Foreskin keratinocyte (primary cell): ENCODE measurements at places on chromosomes 5 and 9.
A peak's percentile ranks its signal among the peaks of the same experiment; 100 is the strongest.

DNA sequence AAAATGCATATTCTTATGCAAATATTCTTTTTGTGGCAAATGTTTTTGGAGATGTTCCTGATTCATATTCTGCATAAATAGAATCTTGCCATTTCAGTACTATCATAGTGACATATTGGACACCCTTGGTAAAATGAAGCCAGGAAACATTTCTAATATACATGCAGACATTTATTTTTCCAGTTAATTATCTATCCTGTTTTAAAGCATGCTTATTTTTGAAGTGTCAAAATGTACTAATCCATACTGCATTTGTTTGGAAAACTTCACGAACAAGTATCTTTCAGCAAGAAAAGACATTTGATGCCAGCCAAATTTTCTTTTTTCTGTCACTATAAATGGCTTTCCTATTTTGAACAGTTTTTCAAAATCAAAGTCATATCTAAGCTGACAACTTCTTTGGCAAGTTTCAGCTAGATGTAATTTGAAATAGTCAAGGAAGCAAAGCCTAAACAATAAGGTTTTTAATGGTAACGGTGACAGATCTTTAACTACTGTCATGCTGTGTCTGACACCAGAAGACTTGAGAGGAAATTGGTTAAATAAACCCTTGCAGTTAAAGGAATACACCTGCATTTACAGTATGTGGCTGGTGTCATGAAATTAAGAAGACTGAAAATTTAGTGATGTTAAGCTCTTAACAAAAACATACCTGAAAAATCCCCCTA lies 284.3 kb downstream of the TLE1 start:
- DNase-seq, result no peak

DNA sequence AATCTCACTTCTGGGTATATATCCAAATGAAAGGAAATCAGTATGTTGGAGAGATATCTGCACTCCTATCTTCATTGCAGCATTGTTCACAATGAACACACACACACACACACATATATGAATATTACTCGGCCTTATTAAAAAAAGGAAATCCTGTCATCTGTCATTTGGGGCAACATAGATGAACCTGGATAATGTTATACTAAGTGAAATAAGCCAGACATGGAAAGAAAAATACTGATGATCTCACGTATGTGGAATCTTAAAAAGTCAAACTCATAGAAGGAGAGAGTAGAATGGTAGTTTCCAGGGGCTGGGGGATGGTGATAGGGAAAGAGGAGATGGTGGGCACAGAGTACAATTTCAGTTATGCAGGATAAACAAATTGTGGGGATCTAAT lies 100.3 kb downstream of the EMB start:
- no peak for DNase-seq

GRCh38 chr5:102796009-102796408 lies 40.9 kb downstream of the PAM start:
- no peak for DNase-seq

DNA sequence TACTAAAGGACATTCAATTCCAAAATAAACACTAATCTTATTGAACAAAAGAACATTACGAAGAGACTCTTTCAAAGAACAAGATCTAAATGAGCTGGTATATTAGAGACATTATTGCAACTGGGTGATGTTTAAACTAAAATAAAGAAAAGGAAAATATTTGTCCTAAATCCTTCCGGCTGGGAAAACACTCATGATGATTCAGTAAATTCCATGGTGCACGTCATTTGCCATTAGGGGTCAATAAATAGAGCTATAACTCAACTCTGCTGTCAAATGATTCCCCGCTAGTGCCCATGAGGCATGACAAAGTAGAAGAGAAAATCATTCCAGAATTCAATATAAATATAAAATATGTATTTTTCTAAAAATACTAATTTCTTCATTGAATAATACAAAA lies 565.5 kb upstream of the TUSC1 start:
- DNase-seq, result no peak

- DNase-seq, result no peak
Measured at GRCh38 chr5:149380466-149381121, 1.5 kb upstream of the IL17B start.

DNA sequence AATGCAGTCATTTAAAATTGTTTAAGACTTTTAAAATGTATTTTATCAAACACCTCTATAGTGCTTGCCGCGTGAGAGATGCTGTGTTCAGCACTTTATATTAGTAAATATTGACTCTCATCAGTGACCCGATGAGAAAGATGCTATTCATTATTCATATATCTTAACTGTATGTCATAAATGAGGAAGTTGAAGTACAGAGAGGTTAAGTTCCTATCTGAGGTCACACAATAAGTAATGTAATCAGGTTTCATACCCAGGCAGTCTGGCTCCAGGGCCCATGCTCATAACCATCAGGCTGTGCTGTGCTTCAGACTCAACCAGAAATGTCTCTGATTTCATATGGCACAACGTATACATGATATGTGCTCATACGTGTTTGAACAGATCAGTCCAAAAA lies 119.0 kb downstream of the SV2C start:
- no peak for DNase-seq

DNA sequence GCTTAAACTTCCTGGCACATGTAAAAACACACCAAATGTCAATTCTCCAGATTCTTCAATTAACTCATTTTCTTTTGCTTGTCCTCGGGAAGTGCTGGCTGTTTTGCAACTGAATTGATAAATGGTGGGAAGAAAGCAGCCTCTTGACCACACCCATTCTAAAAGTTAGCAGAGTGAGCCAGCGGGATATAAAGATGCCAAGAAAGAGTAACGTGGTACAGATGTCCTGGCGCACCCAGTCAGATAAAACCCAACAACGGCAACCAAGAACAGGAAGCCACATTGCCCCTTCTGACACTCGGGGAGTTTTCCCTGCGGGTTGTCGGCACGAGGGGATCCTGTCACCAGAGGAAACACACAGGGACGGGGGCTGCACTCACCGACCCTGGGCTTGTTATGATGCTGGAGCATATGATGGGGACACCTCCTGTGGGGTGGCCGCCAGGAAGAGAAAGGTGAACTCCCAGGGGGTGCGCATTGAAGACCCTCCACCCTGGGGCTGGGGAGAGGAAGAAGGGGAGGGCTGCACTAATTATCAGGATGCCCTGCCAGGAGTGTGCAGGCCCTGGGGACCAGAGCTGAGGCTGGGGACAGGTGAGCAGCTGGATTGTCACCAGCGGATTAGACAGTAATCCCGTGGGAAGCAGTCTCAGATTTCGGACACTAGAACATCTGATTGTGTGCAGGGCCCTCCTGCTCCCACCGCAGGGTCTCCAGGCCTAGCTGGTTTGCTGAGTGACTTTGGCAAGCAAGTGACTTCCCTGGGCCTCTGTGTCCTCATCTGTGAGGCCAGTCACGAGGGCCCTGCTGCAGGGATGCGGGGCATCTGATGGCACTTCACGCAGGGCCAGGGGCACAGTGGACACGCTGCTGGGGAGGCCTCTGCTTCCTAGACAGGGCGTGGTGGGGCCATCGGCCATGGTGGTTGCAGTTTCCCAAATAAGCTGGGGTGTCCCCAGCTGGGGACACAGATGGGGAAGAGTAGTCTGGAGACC lies 59.2 kb downstream of the CRB2 start:
- no peak for DNase-seq

- DNase-seq, result peak; percentile 86
Measured at GRCh38 chr5:15008476-15008875, 136.9 kb upstream of the ANKH start.

- DNase-seq, result no peak
Measured at GRCh38 chr9:71734950-71735349, 33.4 kb downstream of the CEMIP2 start.

DNA sequence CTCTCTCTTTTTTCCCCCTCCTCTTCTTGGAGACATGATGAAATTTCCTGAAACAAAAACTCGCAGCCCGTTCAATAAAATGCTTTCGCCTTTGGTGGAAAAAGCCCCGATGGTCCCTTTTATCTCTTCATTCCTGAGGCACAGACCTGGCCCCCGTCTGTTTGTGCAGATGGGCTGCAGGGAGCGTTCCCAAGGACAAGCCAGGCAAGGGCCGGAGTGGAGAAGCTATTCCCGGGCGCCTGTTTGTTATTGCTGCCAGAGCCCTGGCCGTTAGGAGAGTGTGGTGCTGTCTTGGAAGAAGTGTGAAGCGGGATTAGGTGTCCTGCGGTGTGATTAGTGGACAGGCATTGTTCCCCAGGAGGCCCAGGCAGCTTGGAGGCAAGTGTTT lies 71.9 kb downstream of the SMIM23 start:
- DNase-seq, result no peak

DNA sequence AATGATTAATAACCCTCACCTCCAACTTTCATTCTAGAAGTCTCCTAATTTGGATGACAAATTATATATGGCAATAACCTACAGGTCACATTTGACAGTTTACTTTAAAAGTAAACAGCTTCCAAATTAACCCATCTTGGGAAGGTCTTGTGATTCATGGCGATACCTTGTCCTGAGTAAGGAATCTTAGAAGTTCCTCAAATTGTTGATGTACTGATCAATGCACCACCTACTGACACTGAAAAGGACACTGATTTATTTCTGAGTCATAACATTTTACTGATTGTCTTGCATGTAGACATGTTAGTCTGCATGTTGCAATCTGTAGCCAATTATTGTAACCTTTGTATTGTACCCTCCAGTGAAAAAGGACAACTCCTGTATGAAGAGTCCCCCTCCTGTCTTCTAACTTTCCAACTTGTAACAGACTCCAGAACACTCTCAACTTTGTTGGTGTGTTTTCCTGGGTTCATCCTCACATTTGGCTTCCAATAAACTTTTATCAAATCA lies 16.0 kb upstream of the SLC22A5 start:
- no peak for DNase-seq

DNA sequence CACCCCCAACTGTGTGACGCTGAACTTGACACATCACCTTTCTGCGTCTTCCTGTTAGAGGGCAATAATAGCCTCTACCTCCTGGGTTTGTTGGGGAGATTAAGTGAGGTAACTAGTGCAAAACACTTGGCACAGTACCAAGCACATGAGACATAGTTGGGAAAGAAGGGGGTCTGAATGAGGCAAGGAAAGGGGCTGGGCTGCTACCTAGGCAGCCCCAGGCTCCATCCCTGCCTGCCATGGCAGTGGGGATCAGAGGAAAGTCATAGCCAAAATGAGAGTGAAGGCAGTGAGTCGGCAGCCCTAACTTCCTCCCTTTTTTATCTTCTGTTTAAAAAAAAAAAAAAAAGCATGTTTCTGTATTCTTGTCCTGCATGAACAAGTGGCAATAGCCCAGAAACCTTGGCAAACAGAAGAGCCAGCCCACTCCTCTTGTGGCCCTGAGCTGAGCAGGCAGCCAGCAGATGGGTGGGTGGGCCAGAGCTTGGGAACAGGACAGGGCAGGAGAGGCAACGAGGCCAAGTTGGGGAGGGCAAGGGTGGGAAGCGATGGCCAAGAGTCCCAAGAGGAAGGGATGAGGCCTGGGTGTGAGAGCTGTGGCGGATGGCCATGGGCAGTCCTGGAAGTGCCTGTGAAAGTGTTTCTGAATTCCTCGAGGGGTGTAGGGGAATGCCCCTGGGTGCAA lies 11.4 kb downstream of the CAMK2A start:
- no peak for DNase-seq

- no peak for DNase-seq
Measured at GRCh38 chr5:1414311-1415058, 30.8 kb downstream of the SLC6A3 start.

DNA sequence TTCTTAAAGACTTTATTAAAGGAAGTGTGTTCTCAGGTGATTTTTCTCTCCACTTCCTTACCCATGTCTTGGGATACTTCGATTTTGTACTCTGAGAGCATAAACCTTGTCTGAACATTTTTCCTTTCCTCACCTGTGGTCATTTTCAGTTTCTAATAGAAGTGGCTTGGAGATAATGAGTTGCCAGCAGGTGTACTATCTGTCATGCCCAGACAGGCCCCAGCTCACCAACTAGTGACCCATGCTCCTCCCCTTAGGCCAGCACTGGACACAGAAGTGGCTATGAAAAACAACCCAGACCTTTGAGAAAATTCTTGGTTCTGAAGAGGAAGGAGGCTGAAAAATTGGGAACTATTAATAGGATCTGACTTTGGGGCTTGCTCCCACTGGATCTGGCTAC lies 49.2 kb upstream of the SMIM32 start:
- DNase-seq, result no peak

- no peak for DNase-seq
Measured at GRCh38 chr9:136170006-136170901, 34.7 kb downstream of the LHX3 start.

DNA sequence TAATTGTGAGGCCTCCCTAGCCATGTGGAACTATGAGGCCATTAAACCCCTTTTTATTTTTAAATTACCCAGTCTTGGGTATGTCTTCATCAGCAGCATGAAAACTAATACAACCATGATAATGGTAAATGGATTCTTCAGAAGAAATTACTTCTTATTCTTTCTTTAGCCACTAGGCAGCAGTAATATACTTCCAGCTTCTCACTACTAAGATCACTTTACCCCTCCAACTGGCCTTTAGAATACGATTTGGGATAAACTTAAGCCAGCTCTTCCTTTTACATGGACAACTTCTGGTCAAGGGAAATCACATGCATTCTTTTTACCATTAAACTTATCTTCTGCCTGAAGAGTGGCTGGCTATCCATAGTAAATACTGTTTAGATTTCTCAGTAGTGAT lies 355.4 kb downstream of the MAN2A1 start:
- no peak for DNase-seq

GRCh38 chr5:56908942-56909293 lies 478 bp upstream of the SETD9 start:
- DNase-seq, result no peak

DNA sequence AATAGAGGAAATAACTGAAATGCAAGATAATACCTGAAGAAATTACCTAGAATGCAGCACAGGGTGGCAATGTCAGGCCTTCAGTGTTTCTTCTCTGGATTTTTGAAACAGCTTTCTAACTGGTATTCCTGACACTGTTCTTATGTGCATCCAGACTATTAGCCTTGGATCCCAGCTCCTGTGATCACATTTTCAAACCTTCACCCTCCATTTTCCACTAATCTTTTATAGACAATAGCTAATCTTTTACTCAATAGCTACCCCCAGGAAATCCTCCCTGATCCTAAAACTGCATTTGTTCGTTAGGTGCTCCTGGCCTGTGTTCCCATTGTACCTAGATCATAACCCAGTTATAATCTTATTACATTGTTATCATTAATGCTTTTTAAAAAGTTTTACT lies 101.5 kb upstream of the DHFR start:
- DNase-seq, result no peak

DNA sequence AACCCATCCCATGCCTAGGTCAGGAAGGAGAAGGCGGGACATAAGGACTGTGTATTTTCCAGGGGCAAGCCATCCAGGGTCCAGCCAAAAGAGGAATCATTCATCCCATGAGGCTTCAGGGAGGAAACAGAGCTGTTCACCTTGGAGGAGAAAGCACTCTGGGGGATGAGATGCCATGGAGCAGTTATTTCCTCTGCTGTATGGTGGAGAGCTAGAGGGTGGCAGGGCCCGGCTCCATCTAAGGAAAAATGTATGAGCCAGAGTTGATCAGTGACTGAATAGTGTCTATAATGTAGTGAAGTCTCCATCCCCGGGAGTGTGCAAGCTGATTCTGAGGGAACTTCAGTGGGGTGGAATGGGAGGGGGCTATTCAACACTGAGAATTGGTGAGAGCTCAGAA lies 8.0 kb downstream of the ENHO start:
- DNase-seq, result no peak

- no peak for DNase-seq
Measured at GRCh38 chr5:134426361-134426760, 14.7 kb upstream of the CDKN2AIPNL start.
